ENCODE measurements at places on chromosomes 16 and 17.

DNA sequence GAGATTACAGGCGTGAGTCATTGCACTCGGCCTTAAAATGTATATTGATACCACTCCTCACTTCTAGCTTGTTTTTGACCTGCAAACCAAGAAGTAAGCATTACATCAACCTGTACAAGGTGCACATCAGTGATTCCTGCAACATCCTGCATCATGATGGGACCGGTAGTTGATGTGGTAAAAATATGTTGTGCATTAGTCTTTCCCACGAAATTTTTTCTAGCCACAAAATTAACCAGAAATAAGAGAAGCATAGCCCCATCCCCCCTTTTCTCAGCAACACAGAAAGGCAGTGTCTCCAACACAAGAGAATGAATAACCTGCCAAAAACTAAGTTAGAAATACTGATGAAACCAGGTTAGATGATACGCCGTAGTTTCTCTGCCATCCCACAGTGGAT, 21.1 kb upstream of the NSMCE1 start:
- DNase-seq: no peak

DNA sequence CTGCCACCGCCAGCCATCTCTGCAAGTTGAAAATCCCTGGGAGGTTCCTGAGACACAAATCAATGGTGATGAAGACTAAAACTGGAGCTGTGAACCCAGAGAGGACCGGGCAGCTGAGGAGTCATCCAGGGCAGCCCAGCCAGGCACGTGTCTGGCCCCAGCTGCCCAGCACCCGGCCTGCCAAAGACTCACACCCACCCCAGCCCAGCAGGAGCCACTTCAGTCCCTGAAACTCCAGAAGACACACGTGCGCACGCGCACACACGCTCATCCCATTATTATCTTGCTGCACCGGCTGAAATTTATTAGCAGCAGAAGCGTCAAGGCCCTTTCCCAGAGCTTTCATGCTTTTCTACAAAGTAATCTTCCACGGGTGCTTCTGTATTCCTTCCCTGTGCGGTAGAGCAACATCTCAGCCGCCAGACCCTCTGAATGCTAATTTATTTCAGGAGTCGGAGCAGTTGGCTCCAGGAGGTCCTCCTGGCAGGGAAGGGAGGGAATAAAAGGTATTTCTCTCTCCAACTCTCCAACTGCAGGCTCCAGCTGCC, 59.8 kb upstream of the RBFOX3 start:
- no peak for DNase-seq

- DNase-seq: no peak
Measured at GRCh38 chr16:49660626-49661025, 195.3 kb downstream of the ZNF423 start.

DNA sequence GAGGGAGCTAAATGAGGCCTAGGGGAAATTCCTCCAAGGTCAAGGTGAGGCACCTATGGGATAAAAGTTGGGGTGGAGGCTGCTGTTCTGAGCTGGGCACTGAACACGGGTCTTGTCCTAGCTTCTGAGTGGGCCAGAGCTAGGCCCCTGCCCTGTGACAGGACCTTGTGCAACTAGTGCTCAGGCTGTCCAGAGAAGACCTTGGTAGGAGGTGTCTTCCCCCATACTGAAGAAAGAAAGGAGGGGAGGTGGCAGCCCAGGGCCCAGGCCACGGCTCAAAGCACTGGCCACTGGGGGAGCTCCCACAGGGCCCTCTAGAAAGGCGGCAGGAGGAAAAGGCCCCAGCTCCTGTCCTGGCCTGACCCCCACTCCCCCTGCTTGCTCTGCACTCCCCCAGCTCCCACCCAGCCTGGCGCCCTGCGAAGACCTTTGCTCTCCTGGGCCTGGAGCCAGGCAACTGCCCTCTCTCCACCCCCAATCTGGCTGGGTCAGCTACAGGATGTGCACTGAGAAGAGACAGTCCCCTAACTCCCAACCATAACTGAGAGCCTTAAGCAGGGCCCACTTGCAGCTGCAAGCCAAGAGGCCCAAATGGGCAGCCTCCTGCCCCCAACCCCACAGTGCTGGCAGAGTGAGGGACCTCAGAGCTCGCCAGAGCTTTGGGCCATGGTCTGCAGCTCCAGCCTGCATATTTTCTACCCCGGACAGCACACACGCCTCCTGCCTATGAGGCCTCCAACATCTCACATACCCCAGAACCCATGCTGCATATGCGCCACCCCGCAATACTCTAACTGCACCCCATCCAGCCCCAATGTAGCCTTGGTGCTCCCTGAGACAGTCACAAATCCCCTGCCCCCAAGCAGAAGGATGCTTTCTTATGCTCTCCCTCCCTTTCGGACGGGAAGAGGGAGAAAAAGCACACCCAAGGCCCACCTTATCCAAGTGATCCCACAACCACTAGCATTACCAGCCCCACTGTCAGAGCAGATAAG, 15.3 kb downstream of the HSD11B2 start:
- peak; percentile 78 for DNase-seq

DNA sequence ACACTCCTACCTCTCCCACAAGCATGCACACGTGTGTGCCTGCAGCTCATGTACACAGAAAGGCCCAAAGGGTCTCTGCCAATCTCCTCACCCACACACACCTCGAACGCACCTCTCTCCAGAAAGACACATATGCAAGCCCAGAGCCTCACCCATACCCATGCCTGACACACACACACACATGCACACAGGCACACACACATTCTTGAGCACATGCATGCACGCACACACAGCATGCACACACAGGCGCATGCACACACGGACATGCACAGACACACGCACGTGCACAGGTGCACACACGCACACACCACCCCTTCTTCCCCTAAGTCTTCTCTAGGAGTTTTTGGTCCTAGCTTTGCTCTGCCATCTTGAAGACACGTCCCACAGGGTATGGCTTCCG, 48.7 kb upstream of the CACNG4 start:
- no peak for DNase-seq

- DNase-seq: no peak
Measured at GRCh38 chr16:73347500-73348375, 299.8 kb upstream of the ZFHX3 start.

- DNase-seq: no peak
Measured at GRCh38 chr16:75446416-75446815, 13.1 kb upstream of the CFDP1 start.

GRCh38 chr16:56226845-56227525, 35.7 kb downstream of the GNAO1 start:
- DNase-seq: no peak

GRCh38 chr16:71808593-71809459, at the start of gene AP1G1:
Gene AP1G1, minus strand, starts transcription at chr16:71808834. Its CDS starts 19,355 bp downstream, at chr16:71789479.
- peak; percentile 88 for DNase-seq

DNA sequence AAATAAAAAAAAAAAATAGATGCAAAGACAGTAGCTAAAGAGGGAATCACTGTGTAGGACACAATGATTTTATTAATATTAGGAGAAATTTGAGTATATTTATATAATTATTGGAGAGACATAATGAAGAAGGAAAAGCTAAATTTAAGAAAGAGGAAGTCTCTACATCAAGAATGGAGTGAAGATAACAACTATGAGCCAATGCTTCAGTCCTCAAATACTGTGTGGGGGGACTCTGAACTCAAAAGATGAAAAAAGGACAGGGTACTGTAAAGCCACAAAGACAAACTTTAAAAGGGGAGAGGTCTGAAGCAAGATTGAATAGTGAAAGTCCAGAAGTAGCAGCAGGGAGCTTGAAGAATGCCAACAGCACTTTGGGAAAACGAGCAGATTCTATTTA, 44.7 kb downstream of the SKAP1 start:
- DNase-seq: no peak

DNA sequence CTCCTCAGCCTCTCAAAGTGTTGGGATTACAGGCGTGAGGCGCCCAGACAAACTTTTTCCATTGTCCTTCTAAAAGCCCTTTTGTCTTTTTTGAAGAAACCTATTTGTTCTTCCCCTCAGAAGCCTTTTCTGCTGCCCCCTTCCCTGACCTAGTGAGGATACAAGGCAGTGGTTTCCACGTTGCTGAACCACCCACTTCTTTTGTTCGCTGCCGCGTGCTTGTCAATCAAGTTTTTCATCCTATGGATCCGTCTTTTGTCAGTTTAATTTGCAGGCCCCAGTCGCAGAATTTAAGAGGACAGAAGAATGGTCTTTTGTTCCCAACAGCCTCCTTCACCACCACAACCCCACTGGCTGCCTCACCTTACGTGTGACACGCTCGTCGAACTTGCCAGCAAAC, 20.2 kb upstream of the GNG13 start:
- DNase-seq: no peak

- no peak for DNase-seq
Measured at GRCh38 chr16:59964232-59964924, 1230.3 kb upstream of the GOT2 start.

DNA sequence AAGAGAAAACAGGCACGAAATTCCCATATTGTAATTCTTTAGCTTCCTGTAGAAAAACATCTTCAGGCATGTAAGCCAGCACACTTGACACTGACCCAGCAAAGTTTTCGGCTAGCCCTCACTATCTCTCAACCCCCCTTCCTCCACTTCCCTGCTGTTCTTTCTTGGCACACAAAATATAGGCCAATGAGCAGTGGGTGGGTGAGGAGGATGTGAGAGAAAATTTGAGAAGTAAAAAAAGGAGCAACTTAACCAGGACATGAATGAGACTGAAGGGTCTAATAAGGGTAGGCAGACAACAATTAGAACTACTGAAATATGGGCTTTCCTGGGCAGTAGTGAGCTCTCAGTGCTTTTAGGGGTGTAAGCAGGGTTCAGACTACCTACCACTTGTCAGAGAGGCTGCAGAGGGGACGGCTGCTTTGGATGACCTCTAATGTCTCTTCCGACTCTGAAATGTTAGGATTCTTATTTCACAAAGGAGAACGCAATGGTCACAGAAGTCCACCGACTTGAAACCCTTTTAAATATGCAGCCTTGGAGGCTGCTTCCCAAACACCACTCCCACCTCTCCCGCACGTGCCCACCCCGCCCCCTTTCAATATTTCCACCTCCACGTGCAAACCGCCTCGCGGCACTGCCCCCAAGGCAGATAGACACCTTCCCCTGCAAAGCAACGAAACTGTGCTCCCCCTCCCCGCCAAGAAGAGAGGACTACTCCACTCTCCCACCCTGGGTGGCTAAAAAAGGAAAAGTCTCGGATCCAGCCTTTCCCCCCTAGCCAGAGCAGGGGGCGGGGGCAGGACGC, 889 bp downstream of the MBTD1 start:
- peak; percentile 52 for DNase-seq

DNA sequence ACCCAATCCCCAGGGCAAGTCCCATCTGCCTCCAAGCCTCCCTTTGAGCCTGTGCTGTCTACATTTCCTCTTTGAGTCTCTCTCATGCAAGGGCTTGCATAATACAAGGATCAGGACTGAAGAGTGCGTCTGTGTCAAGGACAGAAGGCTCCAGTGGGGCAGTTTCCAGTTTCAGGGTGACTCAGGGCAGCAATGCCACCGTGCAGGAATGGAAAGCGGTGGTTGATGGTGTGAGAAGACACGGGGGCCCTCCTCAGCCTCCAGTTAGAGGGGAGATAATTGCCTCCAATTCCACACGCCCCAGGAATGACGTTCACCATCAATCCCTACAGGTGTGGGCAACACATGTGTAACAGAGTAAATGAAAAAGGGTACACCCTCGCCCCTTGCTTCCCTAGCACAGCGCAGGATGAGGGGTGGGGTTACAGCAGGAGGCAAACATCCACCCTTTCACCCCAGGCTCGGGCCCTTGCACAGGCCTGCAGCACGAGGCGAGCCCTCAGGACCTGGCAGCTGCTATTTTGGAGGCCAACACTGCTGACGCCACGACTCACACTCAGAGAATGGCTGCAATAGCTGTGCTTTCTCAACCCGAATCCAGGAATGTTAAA, 24.8 kb upstream of the SLC25A19 start:
- no peak for DNase-seq

DNA sequence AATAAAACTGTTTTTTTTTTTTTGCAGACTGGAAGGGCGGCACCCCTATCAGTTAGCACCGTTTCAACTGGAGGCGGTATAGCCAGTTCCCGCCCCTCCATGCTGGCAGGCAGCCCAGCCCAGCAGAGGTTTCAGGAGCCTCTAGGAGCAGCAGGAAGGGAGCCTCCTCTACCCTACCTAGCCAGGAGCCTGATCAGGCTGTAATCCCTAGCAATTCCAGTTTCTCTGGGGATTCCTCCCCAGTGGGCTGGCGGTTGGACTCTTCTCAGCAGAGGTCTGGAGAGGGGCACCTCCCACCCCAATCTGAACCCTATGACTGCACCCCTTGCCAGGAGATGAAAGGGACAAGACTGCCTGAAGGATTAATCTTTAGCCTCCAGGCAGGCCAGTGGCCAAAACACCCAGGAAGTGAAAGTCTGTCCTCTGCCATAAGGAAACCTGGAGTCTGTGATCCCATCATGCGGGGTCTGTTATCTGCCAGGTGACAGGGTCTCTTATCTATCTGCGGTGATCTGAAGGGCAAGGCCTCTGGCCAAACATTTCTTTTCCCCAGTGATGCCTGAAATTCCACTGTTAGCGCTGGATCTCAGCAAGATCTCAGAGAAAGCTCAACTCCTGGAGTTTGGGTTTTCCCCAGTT, 4.9 kb upstream of the CDH1 start:
- DNase-seq: peak; percentile 89

- no peak for DNase-seq
Measured at GRCh38 chr17:69075823-69076222, 15.1 kb upstream of the ABCA9 start.

GRCh38 chr16:13896543-13897182, 23.3 kb upstream of the ERCC4 start:
- no peak for DNase-seq

GRCh38 chr17:80998118-80998747, 6.6 kb downstream of the CHMP6 start:
- DNase-seq: no peak

- no peak for DNase-seq
Measured at GRCh38 chr16:24883714-24884151, 38.0 kb downstream of the SLC5A11 start.

- no peak for DNase-seq
Measured at GRCh38 chr17:45128331-45128730, 4.0 kb downstream of the PLCD3 start.

DNA sequence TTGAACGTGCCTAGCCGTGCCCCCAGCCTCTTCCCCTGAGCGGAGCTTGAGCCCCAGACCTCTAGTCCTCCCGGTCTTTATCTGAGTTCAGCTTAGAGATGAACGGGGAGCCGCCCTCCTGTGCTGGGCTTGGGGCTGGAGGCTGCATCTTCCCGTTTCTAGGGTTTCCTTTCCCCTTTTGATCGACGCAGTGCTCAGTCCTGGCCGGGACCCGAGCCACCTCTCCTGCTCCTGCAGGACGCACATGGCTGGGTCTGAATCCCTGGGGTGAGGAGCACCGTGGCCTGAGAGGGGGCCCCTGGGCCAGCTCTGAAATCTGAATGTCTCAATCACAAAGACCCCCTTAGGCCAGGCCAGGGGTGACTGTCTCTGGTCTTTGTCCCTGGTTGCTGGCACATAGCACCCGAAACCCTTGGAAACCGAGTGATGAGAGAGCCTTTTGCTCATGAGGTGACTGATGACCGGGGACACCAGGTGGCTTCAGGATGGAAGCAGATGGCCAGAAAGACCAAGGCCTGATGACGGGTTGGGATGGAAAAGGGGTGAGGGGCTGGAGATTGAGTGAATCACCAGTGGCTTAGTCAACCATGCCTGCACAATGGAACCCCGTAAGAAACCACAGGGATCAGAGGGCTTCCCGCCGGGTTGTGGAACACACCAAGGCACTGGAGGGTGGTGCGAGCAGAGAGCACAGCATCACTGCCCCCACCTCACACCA, 724 bp downstream of the GAA start:
- peak; percentile 50 for DNase-seq
